Cerebellar cortex (tissue), 1 donor: ENCODE measurements at places on chromosomes 1 and 21.

DNA sequence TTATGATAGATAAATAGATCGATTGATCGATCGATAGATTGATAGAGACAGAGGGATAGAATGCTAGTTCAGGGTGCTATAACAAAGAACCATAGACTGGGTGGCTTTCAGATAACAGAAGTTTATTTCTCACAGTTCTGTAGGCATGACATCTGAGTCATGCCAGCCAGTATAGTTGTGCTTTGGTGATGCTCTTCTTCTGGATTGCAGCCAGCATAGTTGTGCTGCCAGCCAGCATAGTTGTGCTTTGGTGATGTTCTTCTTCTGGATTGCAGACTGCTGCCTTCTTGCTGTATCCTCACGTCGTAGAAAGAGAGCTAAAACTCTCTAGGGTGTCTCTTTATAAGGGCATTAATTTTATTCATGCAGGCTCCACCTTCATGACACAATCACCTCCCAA, 860.8 kb downstream of the BRINP3 start:
- DNase-seq = no peak

DNA sequence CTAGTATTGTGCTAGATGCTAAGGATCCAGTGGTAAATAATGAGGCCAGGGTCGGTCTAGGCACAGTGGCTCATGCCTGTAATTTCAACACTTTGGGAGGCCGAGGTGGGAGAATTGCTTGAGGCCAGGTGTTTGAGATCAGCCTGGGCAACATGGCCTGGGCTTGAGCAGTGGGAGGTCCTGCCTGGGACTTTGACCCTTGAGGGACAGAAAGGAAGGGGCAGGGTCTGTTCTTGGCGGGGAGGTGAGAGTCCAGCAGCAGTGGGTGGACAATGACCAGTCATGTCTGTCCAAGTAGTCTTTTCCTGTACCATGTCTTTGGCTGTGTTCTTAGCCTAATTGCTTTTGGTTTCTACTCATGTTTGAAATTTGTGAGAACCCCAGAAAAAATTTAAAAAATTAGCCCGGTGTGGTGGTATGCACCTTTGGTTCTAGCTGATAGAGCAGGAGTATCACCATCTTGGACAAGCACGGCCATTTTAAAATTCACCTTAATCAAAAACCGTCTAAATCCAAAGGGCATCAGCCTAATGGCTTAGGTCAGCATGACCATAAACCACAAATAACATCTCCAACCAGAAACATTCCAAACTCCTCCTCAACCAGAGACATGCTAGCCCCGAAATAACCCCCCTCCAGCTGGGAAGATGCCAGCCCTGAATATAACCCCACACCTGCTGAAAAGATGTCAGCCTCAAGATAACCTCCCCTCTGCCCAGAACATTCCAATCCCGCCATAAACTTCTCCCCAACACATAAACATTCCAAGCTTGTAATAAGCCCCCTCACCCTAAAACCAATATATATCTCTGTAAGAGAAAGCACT, 6.8 kb upstream of the AK2 start:
- DNase-seq = no peak

- no peak for DNase-seq
These were observed 491.1 kb downstream of the PTBP2 start for GRCh38 chr1:97212671-97213070.

- no peak for DNase-seq
These were observed 48.0 kb downstream of the DISC1 start for GRCh38 chr1:231674575-231674974.

DNA sequence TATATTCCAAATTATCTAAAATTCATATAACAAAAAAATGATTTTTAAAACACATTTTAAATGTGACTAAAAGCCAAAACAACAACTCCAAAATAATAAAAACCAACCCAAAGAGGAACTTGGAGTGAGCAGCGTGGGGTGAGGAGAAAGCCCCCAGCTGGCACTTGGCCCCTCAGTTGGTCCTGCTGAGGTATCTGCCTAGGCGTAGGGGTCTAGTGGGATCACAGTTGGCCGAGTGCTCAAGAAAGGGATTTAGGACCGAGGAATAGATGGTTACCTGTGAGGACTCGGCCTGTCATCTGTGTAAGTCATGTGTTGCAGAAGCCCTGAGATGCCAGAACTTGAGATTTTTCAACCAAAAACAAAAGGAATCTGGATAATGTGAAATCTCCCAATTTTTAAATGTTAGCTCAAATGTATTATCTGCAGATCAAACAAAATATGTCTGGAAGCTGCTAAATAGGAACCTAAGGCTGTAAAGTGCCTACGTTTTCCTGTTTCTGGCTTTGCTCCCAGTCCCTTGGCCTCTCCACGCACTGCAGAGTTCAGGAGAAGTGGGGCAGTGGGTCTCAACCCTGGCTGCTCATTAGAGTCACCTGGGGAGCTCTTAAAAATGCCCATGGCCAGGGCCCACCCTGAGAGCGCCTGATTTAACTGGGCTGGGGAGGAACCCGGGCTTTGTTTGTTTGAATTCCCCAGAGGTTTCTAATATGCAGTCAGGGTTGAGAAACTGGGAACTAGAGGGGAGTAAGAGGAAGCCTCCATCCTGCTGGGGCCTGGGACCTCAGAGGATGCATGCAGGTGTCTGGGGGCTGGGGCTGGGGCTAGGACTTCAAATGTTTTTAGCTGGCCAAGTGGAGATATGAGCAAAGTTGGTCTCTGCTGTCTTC, 38.5 kb upstream of the LDLRAP1 start:
- no peak for DNase-seq

DNA sequence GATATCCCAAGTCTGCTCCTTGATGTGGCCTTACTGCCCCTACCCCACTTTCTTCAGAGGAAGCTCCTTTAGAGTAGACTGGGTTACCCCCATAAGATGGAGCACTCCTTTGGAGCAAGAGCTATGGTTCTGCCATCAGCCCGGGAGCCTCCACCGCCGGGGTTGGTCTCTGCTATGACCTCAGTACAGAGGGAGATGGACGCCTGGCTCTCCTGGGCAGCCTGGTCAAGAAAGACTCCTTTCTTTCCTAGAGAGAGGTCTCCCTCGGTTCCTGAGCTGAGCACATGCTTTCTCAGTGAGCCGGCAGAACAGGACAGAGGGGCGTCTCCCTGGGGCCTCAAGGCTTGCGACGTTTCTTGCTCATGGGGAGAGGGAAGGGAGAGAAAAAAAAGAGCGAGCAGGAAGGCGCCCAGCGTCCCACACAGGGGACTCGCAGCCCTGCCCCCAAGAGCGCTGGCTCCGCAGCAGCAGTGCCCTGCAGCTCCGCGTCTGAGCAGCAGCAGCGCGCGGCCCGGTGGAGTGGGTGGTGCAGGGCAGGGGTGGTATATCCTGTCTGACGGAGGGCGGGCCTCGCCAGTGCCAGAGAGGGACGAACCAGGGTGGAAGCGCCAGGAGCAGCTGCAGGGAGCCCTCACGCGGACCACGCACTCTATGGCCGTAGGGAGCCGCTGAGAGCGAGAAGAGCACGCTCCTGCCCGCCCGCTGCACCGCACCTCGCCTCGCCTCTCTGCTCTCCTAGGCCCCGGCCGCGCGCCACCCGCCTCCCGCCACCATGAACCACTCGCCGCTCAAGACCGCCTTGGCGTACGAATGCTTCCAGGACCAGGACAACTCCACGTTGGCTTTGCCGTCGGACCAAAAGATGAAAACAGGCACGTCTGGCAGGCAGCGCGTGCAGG, at the start of gene PKP1:
PKP1 (plus strand) TSS at position 576 of the 899 bp plus-strand sequence; CDS start at position 773, 197 bp downstream.
- no peak for DNase-seq

- no peak for DNase-seq
These were observed 46.9 kb downstream of the CR1L start for GRCh38 chr1:207691841-207692240.

GRCh38 chr1:191592039-191592438, 566.2 kb upstream of the RGS18 start:
- DNase-seq = no peak

GRCh38 chr1:211713231-211713630, 37.8 kb upstream of the NEK2 start:
- no peak for DNase-seq

DNA sequence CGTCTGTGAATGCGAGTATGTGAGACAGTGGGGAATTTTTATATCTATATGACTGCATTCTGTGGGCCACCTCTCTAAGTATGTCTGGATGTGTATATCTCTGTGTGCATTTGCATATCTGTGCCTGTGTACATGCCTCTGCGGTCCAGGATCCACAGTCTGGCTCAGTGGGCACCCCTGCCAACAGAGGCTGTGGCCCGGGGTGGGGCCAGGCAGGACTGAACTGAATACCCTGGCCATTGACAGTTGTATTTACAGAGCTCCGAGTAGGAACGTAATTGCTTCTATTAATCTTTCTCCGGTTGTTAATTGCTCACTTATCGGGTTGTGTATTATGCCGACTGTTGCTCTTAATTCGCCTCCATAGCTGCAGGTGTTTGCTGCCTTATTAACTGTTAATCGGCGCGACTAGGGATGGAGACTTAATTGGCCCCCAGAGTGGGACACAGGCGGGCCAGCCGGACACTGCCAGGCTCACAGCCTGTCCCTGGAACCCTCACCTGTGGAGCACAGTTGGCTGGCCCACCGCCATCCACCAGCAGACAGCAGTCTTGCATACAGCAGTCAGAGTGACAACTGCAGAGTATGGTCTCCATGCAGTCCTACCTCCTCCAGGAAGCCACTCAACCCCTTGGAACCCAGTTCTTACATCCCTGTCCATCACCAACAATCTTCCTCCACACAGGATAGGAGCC, 22.4 kb upstream of the ADGRB2 start:
- DNase-seq = no peak

- DNase-seq = no peak
These were observed 64.2 kb downstream of the VPS13D start for GRCh38 chr1:12294076-12294475.

GRCh38 chr1:185969028-185969427, 234.8 kb downstream of the HMCN1 start:
- DNase-seq = no peak

DNA sequence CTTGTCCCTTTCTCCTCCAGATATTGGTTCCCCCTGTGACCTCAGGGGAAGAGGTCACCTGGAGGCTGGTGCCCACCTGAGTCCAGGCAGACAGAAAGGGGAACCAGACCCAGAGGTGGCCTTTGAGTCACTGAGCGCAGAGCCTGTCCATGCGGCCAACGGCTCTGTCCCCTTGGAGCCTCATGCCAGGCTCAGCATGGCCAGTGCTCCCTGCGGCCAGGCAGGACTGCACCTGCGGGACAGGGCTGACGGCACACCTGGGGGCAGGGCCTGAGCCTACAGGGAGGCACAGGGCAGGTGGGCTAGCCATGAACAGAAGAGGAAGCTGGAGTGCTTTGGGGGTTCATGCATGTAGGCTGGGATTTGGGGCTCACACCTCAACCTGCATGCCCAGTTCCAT, 2.7 kb downstream of the TNFRSF14 start:
- no peak for DNase-seq
